Activated T-cell treated with anti-CD3 and anti-CD28 coated beads, Interleukin-2, amount 50 U/mL, for 24 hours (primary cell): ENCODE measurements at places on chromosomes 2 and 18.

DNA sequence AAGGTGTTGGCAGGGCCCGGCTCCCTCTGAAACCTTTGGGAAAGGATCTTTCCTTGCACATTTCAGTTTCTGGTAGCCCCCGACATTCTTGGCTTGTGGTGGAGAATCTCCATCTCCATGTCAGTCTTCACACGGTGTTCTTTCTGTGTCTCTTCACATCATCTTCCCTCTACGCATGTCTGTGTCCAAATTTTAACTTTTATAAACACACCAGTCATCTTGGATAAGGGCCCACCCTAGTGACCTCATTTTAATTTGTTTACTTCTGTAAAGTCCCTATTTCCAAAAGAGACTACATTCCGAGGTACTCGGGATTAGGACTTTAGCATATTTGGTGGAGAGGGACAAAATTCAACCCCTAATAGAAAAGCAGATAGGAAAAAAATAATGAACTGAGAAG, 138.4 kb downstream of the GALNT3 start:
- no peak for DNase-seq

- no peak for DNase-seq
Measured at GRCh38 chr18:29397536-29397935, 1220.6 kb upstream of the CDH2 start.

GRCh38 chr18:46247942-46248341, 143.8 kb downstream of the HAUS1 start:
- no peak for DNase-seq

GRCh38 chr2:27723372-27724144, 48.0 kb upstream of the MRPL33 start:
- DNase-seq: peak; percentile 43

DNA sequence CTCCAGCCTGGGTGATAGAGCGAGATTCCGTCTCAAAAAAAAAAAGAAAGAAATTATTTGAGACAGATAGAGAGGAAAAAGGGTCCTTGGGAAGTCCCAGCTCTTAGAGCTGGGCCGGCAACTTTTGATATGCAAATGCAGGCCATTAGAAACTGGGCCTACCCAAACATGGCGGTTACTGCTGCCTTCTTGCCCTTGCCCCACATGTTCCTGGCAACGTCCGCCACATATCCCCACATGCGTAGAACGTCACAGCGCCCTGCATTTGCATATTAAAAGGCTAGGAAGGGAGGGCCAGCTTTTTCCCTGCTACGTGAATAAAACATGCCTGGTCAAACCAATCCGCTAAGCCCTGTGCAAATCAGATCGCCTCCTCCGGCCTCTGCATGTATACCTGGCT, 40.7 kb upstream of the LBH start:
- no peak for DNase-seq

DNA sequence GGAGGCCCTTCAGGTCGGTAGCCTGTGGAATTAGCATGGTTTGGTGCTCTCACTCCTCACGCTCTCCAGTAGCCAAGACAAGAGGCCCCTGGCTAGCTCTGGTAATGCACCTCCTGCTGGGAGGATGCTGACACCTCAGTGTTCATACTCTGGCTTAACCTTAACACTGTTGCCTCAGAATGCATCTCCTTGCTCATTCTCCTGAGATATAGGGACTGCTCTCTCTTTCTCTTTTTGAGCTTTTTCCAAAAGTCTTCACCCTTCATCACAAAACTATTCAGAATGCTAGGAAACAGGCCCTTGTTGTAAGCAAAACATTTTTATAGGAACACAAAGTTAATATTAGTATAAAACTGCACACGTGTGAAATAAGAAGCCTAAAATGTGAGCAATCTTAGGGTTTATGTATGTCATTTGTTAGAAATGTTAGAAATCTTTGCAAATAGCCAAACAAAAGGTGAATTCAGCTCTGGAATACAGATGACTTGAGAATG, 17.3 kb upstream of the IMPA2 start:
- no peak for DNase-seq

- DNase-seq: no peak
Measured at GRCh38 chr2:238688193-238689153, 159.4 kb upstream of the TWIST2 start.

GRCh38 chr2:34656632-34657031, 1057.5 kb upstream of the FAM98A start:
- no peak for DNase-seq

GRCh38 chr2:240784629-240785423, 35.2 kb downstream of the KIF1A start:
- DNase-seq: no peak

GRCh38 chr2:241639385-241639784, 1.9 kb downstream of the ATG4B start:
- DNase-seq: no peak

- no peak for DNase-seq
Measured at GRCh38 chr2:64250063-64250462, 105.8 kb upstream of the PELI1 start.

DNA sequence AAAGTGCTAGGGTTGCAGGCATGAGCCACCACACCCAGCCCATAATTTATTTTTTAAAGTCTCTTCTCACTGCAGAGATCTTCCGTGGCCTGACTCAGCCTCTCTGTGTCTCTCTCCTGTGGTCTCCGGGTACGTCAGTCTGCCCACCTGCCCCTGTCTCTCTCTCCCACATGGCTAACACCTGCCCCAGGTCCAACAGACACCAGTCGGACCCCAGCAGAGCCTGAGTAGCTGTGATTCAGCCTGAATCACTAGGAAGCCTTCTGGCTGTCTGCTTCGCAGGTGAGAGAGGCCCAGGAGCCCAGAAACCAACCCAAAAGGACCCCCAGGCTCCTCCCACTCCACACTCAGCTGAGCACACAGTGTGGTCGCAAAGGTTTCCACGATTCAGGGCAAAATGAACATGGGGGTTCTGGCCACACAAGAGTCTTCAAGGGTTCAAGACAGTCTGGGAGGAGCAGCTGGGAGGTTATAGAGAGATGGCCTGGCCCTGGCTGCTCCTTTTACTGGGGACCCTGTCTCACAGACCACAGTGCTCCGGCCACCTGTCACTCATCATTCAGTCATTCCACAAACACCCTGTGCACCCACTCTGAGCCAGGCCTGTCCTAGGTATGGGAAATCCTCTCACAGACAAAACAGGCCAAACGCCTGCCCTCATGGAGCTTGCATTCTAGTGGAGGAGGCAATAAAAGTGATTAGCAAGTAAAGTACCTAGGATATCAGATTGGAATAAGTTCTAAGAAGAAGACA, 8.6 kb downstream of the RUFY4 start:
- no peak for DNase-seq
